Esophagus squamous epithelium (tissue), 5 donors: ENCODE measurements at places on chromosomes 3 and 15.

DNA sequence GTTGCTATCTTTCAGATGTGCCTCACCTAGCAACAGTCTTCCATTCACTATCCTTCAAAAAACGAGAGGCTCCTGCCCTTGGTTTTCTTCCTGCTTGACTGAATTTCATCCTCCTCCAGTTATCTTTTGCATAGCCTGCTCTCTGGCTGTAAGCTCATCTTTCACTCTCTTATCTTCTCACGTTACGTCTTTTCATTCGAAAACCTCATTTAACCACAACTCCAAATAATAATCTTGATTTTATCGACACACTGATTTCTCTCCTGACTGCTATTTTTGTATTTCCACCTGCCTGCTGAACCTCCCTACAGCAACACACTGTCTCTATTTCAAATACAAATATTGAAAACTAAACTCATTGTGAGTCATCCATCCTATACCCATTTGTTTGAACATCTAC lies 230.7 kb upstream of the TMC3 start:
- no peaks in the 10 kb centered on the region for H3K36me3 ChIP-seq
- no peak for DNase-seq
- no peaks in the 10 kb centered on the region for H3K4me1 ChIP-seq
- H3K27me3 ChIP-seq, result no peaks in the 10 kb centered on the region

DNA sequence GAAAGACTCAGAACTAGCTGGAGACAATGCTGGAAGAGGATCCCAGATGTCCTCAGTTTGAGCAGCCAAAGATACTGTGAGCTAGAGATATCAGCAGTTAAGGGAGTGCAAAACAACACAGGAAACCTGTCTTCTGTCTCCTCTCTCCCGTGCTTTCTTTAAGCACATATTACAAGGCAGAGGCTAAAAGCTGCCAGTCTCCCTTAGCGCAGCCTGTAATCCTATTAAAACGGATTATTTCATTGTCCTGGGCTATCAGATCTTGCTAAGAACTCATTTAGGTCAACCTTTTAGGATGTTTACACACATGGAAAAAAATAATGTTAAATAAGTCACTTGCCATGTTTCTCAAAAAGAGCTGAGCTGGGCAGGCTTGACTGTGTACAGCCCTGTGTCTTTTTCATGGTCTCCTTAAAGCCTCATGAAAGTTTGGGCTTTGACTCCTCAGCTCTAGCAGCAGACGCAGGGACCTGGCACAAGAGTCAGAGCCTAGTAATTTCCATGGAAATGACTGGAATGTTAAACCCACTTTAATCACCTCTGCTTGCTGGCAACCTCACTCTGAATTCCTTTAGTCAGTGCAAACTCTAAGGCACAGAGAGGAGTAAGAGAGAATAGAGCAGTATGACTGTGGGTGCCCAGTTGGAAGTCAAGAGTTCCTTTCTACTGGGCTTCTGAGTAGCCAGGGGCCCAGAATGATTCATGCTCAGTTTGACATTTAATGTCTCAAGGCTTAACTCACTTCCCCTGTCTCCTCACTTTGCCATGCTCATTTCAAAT lies 491.9 kb downstream of the NTRK3 start:
- H3K4me3 ChIP-seq, result no peak overlapping the region
- no peaks in the 10 kb centered on the region for H3K27me3 ChIP-seq
- DNase-seq, result no peak
- H3K4me1 ChIP-seq, result no peaks in the 10 kb centered on the region
- H3K36me3 ChIP-seq, result no peaks in the 10 kb centered on the region
- H3K27ac ChIP-seq, result no peak overlapping the region

GRCh38 chr3:124669470-124669869 lies 60.8 kb upstream of the UMPS start:
- H3K27me3 ChIP-seq, result no peaks in the 10 kb centered on the region
- H3K27ac ChIP-seq, result no peak overlapping the region
- DNase-seq, result no peak

- no peak for DNase-seq
- no peak overlapping the region for H3K27ac ChIP-seq
- no peaks in the 10 kb centered on the region for H3K4me1 ChIP-seq
- no peaks in the 10 kb centered on the region for H3K27me3 ChIP-seq
Measured at GRCh38 chr3:100852840-100853239, 140.4 kb downstream of the ABI3BP start.

GRCh38 chr3:146390006-146390772 lies 79.2 kb downstream of the PLSCR2 start:
- H3K27ac ChIP-seq, result no peak overlapping the region
- H3K4me1 ChIP-seq, result no peaks in the 10 kb centered on the region
- no peak overlapping the region for H3K4me3 ChIP-seq
- no peaks in the 10 kb centered on the region for H3K27me3 ChIP-seq
- no peak for DNase-seq

- no peak overlapping the region for H3K27ac ChIP-seq
- no peaks in the 10 kb centered on the region for H3K27me3 ChIP-seq
- H3K36me3 ChIP-seq, result no peaks in the 10 kb centered on the region
- peaks cover 14% of the 10 kb centered on the region for H3K4me1 ChIP-seq
Measured at GRCh38 chr3:53708001-53708621, 138.1 kb downstream of the CHDH start.

GRCh38 chr3:117117188-117117936 lies 407.8 kb downstream of the TUSC7 start:
- H3K36me3 ChIP-seq, result no peaks in the 10 kb centered on the region
- H3K27me3 ChIP-seq, result no peaks in the 10 kb centered on the region
- no peaks in the 10 kb centered on the region for H3K4me1 ChIP-seq
- DNase-seq, result no peak
- H3K27ac ChIP-seq, result no peak overlapping the region

- no peaks in the 10 kb centered on the region for H3K36me3 ChIP-seq
- H3K4me1 ChIP-seq, result no peaks in the 10 kb centered on the region
- no peak for DNase-seq
- no peak overlapping the region for H3K27ac ChIP-seq
- no peak overlapping the region for H3K4me3 ChIP-seq
Measured at GRCh38 chr3:38317192-38317759, 29.3 kb upstream of the XYLB start.

DNA sequence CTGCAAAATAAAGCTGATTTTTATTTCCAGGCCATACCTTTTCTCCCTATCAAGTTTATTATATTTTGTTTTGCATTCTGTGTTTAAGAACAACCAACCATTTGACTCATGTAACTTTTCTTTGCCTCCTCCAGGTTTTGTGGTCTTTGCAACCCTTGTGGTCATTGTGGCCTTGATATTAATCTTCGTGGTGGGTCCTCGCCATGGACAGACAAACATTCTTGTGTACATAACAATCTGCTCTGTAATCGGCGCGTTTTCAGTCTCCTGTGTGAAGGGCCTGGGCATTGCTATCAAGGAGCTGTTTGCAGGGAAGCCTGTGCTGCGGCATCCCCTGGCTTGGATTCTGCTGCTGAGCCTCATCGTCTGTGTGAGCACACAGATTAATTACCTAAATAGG lies 27.6 kb downstream of the NIPA2 start:
- no peak overlapping the region for H3K4me3 ChIP-seq
- peaks cover 99% of the 10 kb centered on the region for H3K36me3 ChIP-seq
- no peak overlapping the region for H3K27ac ChIP-seq

GRCh38 chr3:71466483-71466882 lies 117.0 kb downstream of the FOXP1 start:
- no peak overlapping the region for H3K27ac ChIP-seq
- peaks cover 55% of the 10 kb centered on the region for H3K4me1 ChIP-seq
- no peak overlapping the region for H3K4me3 ChIP-seq
- no peak for DNase-seq

GRCh38 chr3:23079976-23080375 lies 123.2 kb upstream of the UBE2E2 start:
- no peaks in the 10 kb centered on the region for H3K27me3 ChIP-seq
- H3K27ac ChIP-seq, result no peak overlapping the region
- peak overlapping the region; percentile 23 for H3K4me3 ChIP-seq
- no peaks in the 10 kb centered on the region for H3K36me3 ChIP-seq
- no peak for DNase-seq

DNA sequence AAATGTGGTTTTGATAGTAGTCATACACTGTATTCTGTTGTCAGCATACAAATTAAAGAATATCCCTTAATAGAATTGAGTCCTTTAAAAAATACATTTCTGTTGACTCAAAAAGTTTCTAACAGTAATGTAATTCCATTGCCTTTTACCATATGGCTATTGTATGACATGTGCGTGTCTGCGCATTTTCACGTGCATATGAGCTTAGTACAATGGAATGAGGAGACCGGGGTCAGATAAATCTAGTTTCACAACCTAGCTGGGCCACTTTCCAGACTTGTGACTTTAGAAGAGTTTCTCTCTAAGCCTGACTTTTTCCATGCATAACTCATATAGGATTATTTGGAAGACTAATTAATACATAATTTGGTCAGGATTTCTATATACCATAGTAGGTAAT lies 38.7 kb downstream of the ZBTB38 start:
- no peak for DNase-seq
- H3K4me1 ChIP-seq, result peaks cover 44% of the 10 kb centered on the region
- no peak overlapping the region for H3K4me3 ChIP-seq
- peak overlapping the region; percentile 71 for H3K27ac ChIP-seq
- H3K27me3 ChIP-seq, result no peaks in the 10 kb centered on the region
- H3K36me3 ChIP-seq, result peaks cover 54% of the 10 kb centered on the region

DNA sequence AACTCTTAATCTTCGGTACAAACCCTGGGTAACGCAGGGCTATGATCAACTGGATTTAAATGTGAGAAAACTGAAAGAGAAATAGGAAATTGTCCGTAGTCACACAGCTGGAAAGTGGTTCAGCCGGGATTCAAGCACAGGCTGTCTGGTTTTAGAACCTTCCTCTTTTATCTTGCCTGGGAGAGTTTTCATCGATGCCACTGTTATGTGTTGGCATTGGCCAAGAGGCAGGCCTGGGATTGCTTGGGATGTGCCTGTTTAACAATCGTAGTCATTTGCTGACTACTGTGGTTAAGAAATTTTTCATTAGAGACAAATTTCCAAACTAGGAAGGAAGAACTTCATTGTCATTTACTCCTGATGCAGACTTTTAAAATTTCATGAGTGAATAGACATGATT lies 4.3 kb downstream of the MCTP2 start:
- H3K4me3 ChIP-seq, result no peak overlapping the region
- H3K4me1 ChIP-seq, result peaks cover 35% of the 10 kb centered on the region
- peaks cover 9% of the 10 kb centered on the region for H3K27me3 ChIP-seq

DNA sequence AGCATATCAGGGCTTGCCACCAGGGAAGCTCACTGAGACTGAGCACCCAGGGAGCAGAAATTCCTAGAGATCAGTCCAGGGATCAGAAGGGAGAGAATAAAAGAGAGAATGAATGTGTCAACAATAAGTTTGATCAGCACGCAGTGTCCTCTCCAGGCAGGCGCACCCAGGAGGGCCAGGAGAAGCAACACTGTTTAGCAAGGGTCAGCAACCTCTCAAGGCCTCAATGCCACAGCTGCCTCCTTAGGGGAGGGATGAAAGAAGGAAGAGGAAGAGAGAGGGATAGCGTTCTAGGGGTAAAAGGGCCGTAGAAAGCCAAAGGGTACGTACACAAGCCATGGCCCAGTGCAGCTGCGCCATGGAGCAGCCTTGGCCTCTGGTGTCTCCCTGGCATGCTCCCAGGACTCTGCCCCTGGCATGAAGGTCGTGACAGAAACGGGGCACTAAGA lies 399.8 kb downstream of the SHQ1 start:
- no peaks in the 10 kb centered on the region for H3K36me3 ChIP-seq
- H3K27me3 ChIP-seq, result no peaks in the 10 kb centered on the region
- H3K27ac ChIP-seq, result no peak overlapping the region
- no peak overlapping the region for H3K4me3 ChIP-seq
- no peaks in the 10 kb centered on the region for H3K4me1 ChIP-seq

DNA sequence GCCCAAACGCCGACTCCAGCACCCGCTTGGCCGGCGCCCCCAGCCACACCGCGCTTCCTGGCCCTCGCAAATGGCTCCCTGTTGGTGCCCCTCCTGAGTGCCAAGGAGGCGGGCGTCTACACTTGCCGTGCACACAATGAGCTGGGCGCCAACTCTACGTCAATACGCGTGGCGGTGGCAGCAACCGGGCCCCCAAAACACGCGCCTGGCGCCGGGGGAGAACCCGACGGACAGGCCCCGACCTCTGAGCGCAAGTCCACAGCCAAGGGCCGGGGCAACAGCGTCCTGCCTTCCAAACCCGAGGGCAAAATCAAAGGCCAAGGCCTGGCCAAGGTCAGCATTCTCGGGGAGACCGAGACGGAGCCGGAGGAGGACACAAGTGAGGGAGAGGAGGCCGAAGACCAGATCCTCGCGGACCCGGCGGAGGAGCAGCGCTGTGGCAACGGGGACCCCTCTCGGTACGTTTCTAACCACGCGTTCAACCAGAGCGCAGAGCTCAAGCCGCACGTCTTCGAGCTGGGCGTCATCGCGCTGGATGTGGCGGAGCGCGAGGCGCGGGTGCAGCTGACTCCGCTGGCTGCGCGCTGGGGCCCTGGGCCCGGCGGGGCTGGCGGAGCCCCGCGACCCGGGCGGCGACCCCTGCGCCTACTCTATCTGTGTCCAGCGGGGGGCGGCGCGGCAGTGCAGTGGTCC lies 3.5 kb downstream of the ISLR2 start:
- H3K4me3 ChIP-seq, result no peak overlapping the region
- H3K4me1 ChIP-seq, result peaks cover 28% of the 10 kb centered on the region
- DNase-seq, result no peak
- no peaks in the 10 kb centered on the region for H3K36me3 ChIP-seq
- H3K27me3 ChIP-seq, result peaks cover 49% of the 10 kb centered on the region
- H3K27ac ChIP-seq, result no peak overlapping the region
